ENCODE measurements at places on chromosomes 3 and 15.

GRCh38 chr15:63484433-63485186 lies 19.8 kb upstream of the USP3 start:
- DNase-seq, result no peak

- no peak for DNase-seq
Observed at GRCh38 chr15:99282121-99282520, 30.8 kb downstream of the LRRC28 start.

GRCh38 chr3:94414418-94414817 lies 351.6 kb downstream of the NSUN3 start:
- no peak for DNase-seq

GRCh38 chr3:152285509-152285908 lies 16.8 kb downstream of the MBNL1 start:
- DNase-seq, result no peak

DNA sequence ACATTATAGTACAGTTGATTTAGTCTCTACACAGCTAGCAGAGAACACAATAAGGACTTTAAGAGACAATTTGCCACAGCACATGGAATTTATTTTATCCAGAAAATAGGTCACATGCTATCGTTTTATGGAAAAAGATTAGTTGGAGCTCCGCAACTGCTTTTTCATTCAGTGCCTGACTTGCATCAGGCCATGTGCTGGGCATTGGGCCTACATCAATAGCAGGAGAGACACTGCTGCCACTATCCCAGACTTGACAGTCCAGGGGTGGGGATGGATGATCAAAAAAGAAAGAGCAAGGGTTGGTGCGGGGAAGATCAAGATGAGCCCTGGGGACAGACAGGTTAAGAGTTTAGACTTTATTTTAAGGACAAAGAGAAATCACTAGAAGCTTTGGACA lies 75.2 kb upstream of the C3orf80 start:
- DNase-seq, result no peak

DNA sequence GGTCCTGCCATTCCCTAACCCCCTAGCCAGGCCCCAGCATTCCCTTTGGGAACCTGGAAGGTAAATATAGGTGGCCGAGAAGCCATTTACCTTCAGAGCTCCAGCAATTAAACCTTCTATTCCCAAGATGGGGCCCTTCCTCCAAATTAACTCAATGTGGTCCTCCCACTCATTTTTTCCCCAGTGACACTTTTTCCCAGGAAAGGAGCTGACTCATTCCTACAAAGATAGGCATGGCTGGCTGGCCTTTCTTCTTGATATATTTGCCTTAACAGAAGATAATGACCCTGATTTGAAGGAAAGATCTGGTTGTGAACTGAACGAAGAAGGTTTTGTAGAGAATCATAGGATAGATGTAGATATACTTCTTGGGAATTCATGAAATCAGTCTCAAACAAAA lies 279.0 kb upstream of the VEPH1 start:
- DNase-seq, result no peak

GRCh38 chr3:37989821-37990480 lies 635 bp upstream of the VILL start:
- DNase-seq, result no peak

DNA sequence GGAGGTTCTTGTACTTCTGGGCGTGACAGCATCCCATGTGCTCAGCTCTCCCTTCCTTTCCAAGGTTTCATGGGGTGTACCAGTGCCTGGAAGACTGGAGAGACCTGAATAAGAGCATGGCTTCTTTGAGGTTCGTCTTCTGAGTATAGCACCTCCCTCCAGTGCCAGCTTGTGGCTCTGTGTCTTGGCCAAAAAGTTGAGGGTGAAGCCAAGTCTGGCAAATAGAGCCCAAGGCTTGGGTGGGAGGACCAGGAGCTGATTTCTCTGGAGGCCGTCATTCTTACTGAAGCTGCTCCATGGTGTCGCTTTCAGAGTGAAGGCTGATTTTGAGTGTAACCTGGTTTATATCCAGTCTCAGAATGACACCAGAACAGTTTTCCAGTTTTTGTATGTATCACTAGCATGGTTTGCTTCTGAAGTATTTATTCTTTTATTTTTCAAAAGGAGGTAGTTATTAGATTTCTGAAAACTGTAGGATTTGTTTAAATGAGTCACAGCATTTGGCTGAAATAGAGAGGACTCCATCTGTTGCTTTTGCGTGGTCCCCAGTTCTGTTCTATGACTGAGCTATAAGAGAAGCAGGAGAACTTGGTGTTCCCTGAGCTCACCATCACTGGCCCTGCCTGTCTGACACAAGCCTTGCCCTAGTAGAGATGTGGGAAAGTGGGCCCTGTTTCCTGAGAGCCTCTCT lies 47.2 kb downstream of the BSN start:
- DNase-seq, result no peak

- DNase-seq, result no peak
Observed at GRCh38 chr3:37131860-37132144, 42.6 kb downstream of the LRRFIP2 start.

DNA sequence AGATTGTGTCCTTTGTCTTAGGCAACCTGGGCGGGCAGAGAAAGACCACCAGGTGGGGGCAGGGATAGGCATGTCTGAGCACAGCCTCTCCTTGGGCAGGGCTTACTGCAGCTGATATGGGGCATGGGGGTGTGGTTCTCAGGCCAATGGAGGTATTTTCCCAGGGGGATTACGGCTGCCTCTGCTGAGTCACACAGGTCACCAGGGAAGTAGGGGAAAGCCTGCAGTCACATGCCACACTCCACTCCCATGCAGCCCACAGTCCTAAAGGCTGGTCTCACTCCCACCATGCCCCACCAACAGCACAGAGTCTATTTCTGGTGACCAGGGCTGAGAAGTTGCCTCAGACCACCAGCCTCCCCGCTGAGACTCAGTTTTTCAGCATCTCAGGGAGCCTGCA lies 466.4 kb downstream of the DIPK2A start:
- no peak for DNase-seq

DNA sequence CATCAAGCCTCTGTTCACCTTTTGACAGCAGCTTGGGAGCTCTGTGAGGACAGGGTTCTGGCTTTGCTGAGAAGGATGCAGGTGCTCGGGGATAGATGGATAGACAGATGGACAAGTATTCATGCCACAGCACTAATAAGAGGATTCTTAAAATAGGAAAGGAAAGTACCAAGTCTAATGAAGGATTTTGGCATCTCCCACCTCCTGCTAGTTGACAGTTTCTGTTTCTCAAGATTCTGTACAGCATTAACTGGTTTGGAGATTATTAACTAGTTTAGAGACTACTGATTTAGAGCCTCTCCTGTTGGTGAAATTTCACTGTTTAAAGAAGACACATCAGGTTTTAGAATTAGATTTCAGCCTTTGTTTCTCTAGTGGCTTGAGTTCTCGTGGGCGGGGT lies 152.3 kb downstream of the CACNA1D start:
- no peak for DNase-seq

- no peak for DNase-seq
Observed at GRCh38 chr3:39350714-39351113, 21.2 kb downstream of the CCR8 start.

DNA sequence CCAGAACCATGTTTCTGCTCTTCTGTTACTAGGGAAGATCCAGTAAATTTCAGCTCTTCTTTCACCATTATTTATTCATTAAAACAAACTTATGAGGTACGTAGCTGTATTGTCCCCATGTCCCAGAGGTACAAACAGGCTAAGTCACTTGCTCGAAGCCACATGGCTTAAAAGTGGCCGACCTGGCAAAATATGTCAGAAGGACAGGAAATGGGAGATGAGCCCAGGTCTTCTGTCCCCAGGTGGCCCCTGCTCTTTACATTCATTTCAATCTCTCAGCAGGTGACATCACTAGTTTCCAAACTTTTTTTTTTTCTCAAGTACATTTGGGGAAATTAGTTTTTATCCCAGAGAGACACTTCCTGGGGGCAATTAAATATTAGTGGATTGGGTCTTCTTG lies 34.1 kb upstream of the LPP start:
- DNase-seq, result no peak

DNA sequence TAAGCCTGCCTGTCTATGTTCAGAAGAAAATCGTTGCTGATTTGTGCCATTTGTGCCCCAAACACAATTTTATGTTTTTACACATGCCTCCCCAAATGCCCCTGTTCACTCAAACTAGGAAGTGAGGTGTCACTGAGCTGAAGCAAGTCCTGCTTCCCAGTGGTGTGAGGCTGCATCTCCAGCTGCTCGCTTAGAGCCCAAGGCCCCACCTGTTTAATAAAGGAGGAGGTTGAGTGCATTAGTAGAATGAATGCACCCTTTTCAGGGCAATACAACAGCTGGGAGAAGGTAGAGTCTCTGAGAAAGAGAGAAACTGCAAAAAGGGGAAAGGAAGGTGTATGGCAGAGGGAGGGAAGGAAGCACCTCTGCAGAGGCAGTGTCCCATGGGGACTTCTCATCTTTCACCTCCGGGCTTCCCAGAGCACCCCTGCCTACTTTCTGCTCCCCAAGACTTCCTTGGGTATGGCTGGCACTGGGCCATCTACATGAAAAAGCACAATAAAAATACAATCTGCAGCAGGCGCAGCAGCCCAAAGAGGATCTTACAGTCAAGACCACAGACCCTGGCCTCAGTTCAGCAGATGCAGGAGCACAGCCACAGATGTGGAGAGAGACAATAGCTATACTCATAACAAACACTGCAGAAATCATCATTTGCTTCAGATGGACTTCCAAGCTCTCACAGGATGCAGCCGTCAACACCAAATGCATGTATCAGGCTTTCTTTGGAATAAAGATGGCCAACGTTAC lies 165.9 kb downstream of the POLR2M start:
- DNase-seq, result no peak

- DNase-seq, result no peak
Observed at GRCh38 chr3:196555295-196555694, 13.1 kb downstream of the WDR53 start.

DNA sequence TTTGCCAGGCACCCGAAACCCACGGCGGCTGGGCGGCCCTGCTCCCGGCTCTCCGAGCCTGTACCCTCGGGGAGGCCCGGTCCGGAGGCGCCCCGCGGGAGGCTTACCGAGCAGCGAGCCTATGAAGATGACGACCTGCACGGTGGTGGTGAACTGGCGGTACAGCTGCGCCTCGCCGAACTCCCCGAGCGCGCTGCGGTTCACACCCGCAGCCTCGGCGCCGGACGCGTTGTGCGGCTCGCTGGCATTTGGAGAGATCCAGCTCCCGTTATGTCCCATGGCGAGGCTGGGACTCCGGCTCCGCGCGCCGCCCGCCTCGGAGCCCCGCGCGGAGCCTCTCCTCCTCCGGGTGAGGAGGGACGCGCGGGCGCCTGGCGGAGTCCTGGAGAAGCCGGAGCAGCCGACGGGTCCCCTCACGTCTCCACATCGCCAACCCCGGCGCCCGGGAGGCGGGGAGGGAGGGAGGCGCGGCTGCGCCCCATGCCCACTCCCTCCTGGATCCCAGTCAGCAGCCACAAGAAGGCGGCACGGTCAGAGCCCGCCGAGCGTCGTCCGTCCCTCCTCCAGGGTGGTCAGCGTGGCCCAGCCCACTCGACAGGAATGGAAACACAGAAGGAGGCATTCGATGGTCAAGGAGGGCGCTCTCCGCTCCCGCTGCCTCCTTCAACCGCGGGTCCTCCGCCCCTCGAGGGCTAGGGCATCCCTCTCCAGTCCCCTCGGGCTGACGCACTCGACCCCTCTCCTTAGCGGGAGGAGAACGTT lies at the start of gene GPR176:
Gene GPR176 (minus strand): TSS at position 519 of the 762 bp plus-strand sequence. CDS start 240 bp downstream, at position 279.
- peak; percentile 31 for DNase-seq

DNA sequence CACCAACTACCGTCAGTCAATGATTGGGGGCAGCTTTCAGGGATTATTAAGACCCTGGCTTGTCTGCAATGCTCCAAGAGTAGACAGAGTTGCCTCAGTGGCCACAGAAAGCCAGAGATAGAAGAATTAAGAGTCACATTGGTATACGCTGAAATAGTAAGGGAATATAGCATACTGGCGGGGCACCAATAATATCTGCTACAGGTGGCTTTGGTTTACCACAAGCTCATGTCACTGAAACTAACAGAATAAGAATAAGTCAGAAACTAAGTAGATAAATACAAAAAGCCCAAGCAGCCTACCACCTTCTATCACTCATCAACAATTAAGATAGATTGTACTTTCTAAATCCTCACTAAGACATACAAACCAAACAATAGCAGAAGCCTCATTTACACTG lies 2.5 kb upstream of the FHIT start:
- DNase-seq, result no peak

DNA sequence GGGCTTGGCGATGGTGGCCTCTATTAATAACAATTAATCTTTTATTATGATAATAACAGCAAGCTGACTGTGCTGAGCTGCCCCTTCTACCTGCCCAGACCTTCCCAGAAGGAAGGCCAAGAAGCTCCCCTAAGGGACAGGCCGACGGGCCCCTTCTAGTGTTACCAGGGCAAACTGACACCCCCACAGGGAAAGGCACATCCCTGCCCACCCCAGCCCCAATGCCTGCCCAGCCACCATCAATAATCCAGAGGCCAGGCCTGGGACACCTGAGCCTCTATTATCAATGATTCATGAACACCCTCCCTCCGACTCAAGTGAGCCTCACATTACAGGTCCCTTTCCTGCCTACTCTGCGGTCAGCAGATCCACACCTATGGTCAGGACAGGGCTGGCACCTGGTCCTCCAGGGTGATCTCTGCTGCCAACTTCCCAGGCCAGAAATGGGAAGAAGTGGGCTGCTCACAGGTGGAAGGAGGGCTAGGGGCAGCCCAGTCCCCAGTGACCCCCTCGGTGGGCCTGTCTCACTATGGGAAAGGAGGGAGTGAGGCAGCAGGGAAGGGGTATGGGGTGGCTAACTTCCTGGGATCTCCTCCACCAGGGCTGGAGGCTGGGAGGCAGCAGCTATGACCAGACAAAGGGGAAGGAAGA lies 1.8 kb downstream of the TWF2 start:
- no peak for DNase-seq

- no peak for DNase-seq
Observed at GRCh38 chr15:66951531-66952320, 113.7 kb upstream of the SMAD3 start.

DNA sequence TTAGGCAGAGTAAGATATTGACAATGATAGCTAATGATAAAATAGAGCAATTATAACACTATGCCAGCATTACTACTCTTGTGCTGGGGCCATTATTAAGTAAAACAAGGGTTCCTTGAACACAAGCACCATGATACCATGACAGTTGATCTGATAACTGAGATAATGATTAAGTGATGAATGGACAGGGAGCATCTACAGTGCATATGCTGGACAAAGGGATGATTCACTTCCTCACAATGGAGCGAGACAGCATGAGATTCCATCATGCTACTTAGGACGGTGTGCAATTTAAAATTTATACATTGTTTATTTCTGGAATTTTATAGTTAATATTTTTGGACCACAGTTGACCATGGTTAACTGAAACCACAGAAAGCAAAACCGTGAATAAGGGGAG lies 156.6 kb downstream of the FHIT start:
- no peak for DNase-seq

- DNase-seq, result peak; percentile 36
Observed at GRCh38 chr3:72177075-72178050, 392.4 kb upstream of the PROK2 start.

DNA sequence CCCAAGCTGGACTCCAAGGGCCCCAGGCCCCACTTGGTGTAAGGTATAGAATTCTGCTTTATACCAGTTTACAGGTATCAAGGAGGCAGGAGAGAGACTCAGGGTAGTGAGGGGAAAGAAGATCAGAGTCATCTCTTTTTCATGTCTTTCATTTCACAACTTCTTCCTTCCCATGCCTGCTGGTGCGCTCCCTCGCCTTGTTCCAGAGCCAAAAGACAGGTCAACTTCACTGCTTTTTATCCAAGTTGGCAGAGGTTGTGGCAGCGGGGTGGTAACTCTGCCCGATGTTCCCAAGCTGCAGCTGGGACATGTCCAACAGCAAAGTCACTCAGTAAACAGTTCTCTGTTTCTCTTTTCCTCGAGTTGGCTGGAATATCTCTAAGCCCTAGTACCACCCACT lies 86.3 kb upstream of the TCF12 start:
- DNase-seq, result no peak

Measured in stimulated activated CD4-positive, alpha-beta T cell treated with anti-CD3 and anti-CD28 coated beads, Interleukin-2, amount 100 ng/mL, for 24 hours (primary cell).